A172 (cell line): ENCODE measurements at places on chromosomes 1 and 21.

DNA sequence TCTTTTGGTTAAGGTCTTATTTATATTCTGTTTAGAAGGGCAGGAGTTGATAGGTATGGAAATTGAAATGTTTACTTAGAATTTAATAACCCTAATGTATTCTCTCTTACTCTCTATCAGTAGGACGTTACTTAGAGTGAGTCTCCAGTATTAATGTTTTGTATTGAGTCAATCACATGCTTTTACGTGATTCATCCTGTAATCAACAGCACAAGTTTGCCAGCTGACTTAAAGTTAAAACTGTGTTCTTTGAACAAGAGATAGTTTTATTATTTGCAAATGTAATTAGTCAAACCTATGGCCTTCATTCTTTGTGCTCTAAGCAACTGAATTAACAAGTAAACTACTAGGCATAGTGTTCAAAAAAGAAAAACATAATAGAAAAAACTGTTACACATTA is 57.3 kb downstream of the PKN2 start:
- no peak for DNase-seq

DNA sequence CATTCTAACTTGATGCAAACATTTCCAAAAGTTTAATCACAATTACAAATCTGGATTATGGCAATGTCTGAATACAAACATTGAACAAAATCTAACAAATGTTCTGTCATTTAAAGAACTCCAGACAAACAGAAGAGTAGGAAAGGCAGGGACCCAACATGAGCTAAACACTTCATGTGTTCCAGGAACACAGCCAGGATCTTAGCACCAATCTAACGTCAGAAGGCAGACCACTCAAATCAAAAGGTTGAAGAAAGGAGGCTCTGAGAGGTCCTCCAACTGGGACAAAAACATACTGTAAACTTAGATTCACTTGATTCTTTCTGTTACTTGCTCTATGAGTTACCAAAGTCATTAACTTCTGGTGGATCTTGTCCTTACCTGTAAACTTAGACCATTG is 374.0 kb downstream of the NEGR1 start:
- no peak for DNase-seq

- DNase-seq: no peak
Measured at GRCh38 chr1:13781907-13782633, 82.1 kb downstream of the PRDM2 start.

DNA sequence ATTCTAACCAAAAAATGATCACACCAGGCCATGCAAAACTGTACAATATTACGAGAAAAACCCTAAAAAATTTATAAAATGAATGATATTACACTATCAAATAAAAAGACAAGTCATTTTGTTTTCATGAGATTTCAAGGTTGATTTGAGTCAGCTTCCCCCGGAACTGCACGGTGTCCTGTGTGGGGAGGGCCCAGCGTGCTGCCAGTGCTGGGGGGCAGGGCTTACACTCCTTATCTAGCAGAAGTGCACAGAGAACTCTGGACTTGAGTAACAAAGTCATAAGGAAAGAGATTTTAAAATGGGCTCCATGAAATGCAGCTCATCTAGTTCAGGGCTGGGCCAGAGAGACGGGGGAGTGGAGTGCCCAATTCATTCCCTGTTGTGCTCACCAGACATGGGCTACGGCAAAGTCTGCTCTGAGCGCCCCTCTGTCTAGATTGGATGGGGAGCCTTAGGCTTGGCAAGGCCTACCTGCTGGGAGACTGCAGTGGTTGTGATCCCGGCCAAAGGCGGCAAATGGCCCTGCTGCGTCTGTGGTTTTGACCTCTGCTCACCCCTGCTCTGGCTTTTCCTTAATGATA is 50.1 kb downstream of the COQ8A start:
- no peak for DNase-seq

DNA sequence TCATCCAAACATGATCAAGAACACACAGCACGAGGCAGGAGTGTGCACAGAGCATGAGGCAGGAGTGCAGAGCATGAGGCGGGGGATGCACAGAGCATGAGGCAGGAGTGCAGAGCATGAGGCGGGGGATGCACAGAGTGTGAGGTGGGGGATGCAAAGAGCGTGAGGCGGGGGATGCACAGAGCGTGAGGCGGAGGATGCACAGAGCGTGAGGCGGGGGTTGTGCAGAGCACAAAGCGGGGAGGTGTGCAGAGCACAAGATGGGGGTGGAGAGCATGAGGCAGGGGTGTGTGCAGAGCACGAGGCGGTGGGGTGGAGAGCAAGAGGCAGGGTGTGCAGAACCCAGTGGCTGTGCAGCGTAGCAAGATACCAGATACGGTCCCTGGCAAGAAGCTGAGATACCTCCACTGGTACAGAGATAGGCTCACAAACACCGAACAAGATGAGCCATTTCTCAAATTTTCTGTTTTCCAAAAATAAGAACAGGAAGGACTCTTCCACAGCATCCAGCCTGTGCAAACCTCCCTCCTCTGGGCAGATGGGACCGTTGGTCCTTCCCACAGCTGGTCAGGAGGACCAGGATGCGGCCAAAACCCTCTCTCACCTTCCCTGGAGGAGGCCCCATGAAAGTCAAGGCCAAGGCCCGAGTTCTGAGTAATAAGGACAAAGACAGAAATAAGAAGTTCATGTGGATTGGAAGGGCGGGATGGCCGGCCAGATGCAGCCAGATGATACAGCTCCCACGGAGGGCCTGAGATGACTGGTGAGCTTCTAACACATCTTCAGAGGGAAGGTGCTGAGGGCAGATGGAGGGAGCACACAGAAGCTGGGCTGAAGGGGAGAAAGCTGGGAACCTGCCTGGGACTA is 12.0 kb downstream of the SPATC1L start:
- no peak for DNase-seq

DNA sequence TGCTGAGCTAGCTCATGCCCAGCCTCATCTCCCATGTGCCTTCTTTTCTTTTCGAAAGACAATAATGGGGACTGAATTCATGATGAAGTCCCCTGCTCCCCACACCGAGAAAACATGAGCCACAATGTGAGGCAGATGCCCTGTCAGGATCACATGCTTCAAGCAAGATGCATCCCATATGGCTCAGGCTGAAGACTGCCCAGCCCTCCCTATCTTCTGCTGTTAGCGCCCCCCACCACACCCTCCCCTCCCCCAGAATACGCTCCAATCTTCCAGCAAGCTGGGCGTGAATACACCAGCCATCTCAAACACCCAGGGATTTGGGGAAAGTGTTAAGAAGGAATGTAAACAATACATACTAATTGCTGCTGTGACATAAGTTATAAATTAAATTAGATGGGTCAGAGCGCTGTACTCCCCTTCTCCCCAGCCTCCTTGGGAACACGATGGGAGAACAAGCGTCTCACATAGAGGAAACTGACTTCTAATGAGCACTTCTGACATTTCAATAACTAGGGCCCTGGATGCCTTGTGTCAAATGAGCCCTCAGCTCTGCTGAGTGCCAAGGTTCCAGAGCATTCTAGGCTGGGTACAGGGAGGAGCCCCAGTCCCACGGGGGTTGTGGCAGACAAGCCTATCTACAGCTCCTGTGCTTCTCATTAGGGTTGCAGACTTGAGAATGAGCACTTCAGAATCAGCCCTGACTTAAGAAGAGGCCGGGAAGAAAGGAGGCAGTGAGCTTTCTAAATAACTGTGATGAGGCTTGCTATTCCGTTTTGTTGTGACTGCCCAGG is 55.6 kb downstream of the TNR start:
- DNase-seq: no peak

GRCh38 chr1:170370087-170370486 is 161.9 kb upstream of the GORAB start:
- no peak for DNase-seq

DNA sequence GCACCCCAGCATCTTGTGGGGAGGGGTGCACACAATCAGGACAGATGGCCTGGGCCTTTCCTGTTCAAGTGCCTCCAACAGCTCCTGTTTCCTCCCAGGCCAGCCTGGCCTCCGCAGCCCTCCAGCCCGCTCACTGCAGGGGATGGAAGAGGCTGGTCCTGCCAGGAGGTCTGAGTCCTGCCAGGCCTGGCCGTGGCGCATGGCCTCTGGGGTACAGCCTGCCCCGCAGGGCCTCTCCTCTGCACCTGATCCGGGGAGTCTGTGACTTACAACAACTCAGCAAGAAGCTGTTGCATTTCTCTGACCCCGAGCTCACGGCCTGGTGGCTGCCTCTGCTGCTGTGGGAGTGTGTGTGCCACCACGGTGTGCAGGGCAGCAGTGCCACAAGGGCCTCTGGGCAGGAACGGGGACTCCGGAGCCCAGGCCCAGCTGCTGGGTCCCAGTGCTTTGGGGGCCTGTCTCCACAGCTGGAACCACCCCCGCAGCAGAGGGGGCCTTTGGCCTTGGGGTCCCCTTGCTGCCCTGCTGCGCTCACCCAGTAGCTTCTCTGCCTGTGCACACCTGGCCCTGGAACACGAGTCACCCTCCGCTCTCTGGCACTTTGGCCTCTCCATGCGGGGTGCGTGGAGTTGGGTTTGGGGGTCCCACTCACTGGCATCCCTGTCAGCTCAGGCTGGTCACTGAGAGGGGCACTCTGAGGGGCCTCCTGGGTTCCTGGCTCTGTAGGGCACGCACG is 17.4 kb upstream of the LRRC3 start:
- DNase-seq: no peak

DNA sequence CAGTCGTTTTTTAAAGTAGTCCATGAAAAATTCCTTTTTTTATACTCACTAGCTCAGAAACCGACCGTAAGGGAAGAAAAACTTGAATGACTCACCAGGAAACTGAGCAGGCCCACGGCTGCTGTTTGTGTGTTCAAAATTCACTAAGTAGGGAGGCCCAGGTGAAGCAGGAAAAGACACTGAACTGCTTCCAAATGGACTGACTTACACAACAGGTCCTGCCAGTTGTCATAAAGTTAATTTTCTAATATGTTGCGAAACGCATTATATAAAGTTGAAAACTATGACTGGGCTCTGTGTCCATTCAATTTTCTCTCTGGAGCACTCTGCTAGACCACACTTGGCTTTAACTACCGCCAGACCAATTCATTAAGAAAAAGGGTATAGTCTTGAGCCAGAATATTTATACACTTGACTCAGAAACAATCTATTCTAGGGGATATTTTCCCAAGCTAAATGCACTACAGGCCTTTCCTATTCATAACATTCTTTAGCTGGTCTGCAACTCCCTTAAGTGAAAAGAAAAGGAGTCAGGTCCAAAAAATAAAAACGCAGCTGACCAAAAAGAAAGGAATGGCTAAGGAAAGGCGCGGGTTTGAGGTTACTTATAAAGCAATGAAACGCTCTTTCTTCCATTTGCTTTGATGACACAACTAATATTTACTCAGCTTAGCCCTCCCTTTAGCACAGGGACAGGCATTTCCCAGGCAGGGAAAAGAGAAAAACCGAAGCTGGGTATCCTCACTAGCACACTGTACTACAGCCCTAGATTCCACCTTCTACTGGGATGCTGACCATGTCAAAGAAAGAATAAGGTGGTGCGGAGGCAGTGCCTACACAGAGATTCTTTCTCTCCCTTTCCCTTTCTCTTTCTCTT is 306.3 kb upstream of the ESRRG start:
- DNase-seq: peak; percentile 72

GRCh38 chr1:235093696-235094592 is 34.7 kb downstream of the TOMM20 start:
- peak; percentile 59 for DNase-seq

DNA sequence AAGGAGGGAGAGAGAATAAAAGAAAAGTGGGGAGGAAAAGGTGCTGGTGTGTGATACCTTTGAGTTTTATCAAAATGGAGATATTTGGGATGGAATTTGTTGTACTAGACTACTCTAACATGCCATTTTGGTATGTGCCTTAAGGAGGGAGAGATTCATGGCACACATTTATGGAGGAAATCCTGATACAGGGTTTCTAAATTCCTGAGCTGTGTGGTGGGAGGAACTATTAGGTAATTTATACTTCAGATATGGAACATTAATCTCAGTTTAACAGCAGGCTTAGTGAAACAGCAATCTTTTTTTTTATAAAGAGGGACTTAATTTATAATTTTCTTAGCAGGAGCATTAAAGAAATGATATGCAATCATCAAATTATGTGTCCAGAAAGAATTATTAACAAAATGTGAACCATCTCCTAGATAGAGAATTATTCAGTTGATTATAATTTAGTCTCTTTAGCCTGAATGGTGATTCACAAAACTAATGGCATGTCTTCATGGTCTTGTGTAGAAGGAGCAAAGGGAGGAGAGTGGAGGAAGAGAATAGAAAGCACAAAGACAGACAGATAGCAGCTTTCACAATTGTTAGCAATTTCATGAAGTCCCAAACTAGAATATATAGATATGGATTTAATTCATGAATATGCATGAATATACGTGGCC is 301.6 kb downstream of the HLX start:
- no peak for DNase-seq

GRCh38 chr1:21251773-21252471 is 38.3 kb downstream of the ECE1 start:
- DNase-seq: peak; percentile 84

GRCh38 chr1:54127594-54128300 is 25.1 kb downstream of the CDCP2 start:
- DNase-seq: no peak

DNA sequence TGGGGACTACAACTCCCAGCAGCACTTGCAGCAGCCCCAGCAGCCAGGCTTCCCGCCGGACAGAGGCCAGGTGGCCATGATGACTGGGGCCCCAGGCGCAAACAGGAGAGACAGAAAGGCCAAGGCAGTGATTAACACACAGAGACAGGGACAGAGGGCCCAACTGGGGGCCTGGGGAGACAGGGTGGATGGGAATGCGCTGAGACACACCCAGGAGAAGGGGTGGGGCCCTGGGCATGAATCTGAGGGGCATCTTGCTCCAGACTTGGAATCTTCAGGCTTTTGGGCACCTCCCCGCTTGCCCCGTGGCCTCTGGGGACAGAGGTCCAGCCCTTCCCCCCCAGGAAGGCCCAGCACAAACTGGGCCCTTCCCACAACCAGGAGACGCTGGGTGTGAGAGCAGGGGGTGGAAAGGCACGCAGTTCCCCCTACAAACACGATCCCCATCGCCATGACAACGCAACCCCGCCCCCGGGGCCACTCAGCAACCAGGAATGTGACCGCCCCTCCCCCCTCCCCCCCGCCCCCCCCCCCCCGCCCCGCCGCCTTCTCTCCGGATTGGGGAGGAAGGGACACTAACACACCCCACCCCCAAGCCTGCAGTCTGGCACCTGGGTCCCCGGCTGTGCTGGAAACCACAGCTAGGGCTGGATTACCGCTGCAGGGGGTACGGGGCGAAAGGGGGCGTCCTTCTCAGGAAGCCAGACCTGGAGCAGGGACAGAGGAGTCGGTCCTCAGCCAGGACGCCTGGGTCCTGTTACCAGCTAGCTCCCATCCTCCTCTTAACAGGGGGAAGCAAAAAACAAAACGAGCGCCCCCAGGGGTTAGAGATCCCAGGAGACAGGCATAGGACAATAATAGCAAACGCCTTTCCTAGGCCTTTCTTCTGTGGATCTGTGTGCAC is 4.5 kb downstream of the HDGF start:
- DNase-seq: peak; percentile 95

DNA sequence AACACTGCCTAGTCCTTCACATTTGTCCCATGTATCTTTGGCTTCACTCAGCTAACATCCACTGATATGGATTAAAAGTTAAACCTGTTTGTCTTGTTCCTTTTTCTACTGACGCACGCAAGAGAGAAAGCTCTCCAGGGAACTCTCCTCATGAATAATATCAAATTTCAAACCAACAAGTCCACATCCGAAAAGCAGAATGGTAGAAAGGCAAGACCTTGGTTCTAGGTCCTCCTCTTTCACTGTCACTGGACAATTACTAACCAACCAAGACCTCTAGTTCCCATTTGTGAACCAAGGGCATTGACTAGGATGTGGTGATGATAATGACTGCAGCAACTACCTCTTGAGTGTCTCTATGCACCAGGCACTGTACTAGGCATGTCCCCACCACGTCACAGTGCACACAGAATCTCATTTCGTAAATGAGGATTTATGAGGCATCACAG is 8.4 kb downstream of the PLPP3 start:
- DNase-seq: no peak

- no peak for DNase-seq
Measured at GRCh38 chr1:32501865-32502264, 37.0 kb downstream of the ZBTB8B start.
